Metanephros (tissue), 2 donors: ENCODE measurements at places on chromosomes 16 and 17. TPM values are rescaled to one million over a fixed set of nuclear protein-coding genes. Genes with fewer than 3 reads are reported as not detected.

The CYGB gene
- 18.4 TPM for total RNA-seq

The EVPLL gene
- total RNA-seq, result 1.9 TPM

The TCAP gene
- total RNA-seq, result 70.2 TPM

The CSH1 gene
- not detected for total RNA-seq

The TNS4 gene
- total RNA-seq, result 0.35 TPM

The TIMP2 gene
- 86.2 TPM for total RNA-seq

The COG4 gene
- 36.8 TPM for total RNA-seq

The MMP2 gene
- 189 TPM for total RNA-seq

The TEX2 gene
- total RNA-seq, result 25.2 TPM
